ENCODE measurements at places on chromosomes 7 and 10.

- no peak for DNase-seq
Observed at GRCh38 chr7:80511964-80512363, at the start of gene GNAT3. TSS of gene GNAT3 (minus strand) at chr7:80512064. CDS start at chr7:80511926, 138 bp downstream.

DNA sequence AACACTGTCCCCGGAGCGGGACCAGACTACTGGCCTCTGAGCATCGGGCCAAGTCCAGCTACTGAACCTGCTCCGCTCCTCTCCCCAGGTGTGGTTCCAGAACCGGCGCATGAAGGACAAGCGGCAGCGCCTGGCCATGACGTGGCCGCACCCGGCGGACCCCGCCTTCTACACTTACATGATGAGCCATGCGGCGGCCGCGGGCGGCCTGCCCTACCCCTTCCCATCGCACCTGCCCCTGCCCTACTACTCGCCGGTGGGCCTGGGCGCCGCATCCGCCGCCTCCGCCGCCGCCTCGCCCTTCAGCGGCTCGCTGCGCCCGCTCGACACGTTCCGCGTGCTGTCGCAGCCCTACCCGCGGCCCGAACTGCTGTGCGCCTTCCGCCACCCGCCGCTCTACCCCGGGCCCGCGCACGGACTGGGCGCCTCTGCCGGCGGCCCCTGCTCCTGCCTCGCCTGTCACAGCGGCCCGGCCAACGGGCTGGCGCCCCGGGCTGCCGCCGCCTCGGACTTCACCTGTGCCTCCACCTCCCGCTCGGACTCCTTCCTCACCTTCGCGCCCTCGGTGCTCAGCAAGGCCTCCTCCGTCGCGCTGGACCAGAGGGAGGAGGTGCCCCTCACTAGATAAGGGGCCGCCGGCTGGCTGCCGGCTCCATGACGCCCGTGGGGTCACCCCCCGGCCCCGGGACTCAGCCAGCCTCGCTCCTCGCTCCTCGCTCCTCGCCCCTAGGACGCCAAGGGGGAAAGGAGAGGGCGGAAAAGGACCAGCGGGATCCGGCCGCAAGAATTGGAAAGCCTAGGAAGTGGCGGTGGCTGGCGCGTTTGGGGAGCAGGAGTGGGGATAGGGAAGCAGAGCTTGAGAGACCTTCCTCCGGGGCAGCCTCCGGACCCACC lies 3.4 kb downstream of the EVX1 start:
- no peak for DNase-seq

DNA sequence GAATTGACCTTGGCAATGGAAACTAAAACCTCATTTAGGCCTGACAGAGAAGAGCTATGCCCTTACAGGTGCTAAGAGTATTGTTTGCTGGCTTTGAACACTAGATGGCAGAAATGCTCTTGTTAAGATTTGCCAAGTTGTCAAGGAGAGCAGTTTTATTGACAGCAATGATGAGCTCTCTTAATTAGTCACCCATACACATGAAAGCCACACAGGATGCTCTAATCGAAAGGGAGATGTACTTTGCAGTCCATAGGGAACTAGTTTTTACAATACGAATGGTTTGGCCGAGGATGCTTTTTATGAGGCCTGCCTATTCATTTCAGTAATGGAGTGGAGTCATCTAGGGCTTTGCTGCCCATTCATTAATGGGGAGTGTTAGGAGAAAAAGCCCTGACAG lies 45.4 kb upstream of the MBL2 start:
- no peak for DNase-seq

- DNase-seq: no peak
Observed at GRCh38 chr10:15642095-15642494, 77.6 kb downstream of the ITGA8 start.

GRCh38 chr10:44779511-44779910 lies 131.6 kb upstream of the TMEM72 start:
- no peak for DNase-seq

DNA sequence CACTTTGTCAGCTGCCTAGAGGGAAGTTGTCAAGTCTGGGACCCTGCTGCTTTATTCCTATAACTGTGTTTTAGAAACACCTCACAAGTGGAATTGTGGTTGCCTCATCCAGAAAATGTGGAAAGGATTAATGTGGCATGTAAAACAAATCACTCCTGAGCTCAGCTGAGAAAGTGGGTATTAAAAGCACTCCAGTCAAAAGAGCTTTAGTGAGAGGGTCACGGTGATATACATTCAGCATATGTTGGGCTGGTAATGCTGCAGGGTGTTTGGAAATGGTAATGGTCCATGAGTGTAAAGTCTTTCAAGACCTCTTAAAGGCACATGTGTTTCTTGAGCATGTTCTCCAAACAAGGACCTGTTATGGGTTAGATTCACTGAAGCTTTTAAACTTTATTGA lies 318.2 kb upstream of the MEOX2 start:
- DNase-seq: no peak

DNA sequence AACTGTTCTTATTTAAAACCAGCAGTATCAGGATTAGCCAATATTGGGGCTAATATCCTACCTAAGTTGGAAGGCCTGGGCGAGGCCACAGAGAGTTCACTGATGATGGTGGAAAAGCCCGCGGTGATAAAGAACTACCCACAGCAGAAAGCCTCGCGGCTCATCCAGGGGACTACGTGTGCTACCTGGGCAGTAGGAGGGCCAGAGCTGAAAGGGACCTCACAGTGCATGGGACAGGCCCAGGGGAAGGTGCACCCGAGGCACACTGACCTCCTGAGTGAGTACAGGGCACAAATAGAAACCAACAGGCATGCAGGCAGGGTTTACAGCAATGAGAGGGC lies 1.4 kb downstream of the WDR86 start:
- DNase-seq: no peak

All from natural killer cell treated with Interleukin-12 subunit alpha and Interleukin-12 subunit beta and Interleukin-15 and Interleukin-18, amount 100 ng/mL, for 72 hours (primary cell).